ENCODE measurements at places on chromosomes 2 and 18.
A peak's percentile ranks its signal among the peaks of the same experiment; 100 is the strongest.

DNA sequence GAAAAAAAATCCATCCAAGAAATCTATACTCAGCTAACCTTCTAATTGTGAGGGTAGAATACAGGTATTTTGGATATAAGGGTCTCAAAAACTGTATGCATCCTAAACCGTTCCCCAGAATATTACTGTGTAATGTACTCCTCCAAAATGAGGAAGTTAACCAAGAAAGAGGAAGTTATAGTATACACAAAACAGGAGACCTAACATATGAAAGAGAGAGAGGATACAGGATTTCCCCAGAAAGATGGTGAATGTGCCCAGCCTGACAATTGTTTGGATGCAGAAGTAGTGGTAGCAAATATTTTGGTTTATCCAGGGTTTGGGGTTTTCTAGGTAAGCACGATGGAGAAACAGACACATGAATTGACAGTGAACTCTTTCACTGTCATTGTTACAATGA lies 50.6 kb downstream of the GALNT3 start:
- DNase-seq = no peak

DNA sequence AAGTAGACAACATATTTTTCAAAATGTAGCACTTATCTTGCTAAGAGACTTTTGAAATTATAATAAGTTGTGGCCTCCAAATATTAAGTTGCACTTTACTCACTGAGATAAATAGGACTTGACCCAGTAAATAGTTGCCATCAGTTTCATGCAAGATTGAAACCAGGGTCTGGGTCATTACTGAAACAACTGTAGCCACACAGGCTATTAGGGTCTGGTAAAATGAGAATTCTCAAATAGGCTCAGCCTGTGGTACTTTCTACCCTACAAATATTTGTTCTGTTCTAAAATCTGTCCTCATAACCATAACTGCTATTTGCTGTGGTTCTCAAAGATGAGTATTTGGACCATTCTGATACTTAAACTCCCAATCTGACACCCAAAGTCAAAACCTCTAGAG lies 115.4 kb upstream of the STK17B start:
- DNase-seq = no peak

GRCh38 chr2:174699993-174700766 lies 64.1 kb downstream of the CHRNA1 start:
- no peak for DNase-seq

DNA sequence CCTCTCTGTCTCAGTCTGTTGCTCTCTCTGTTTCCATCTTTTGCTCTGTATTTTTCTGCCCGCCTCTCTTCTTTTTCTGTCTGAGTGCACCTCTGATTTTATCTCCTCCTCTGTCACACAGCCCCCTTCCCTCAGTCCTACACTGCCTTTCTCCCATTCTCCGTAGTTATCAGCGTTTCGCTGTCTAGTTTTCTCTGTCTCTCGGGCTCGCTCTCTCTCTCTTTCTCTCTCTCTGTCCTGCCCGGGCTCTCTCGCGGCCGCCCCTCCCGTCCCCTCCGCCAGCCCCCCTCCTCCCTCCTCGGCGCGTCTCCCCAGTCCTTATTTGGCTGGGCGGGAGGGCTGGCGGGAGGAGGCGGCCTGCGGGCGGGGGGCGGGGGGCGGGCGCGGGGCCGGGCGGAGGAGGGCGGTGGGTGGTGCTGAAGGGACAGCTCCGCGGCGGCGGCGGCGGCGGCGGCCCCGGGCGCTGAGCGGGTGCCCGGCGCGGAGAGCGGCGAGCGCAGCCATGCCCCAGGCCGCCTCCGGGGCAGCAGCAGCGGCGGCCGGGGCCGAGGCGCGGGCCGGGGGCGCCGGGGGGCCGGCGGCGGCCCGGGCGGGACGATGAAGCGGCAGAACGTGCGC lies at the start of gene KCNK3:
TSS of gene KCNK3 (plus strand) at position 444 of the 618 bp plus-strand sequence. CDS start at position 598, 154 bp downstream.
- peak; percentile 81 for DNase-seq

- DNase-seq = no peak
Observed at GRCh38 chr2:19607400-19607799, 249.0 kb upstream of the OSR1 start.

DNA sequence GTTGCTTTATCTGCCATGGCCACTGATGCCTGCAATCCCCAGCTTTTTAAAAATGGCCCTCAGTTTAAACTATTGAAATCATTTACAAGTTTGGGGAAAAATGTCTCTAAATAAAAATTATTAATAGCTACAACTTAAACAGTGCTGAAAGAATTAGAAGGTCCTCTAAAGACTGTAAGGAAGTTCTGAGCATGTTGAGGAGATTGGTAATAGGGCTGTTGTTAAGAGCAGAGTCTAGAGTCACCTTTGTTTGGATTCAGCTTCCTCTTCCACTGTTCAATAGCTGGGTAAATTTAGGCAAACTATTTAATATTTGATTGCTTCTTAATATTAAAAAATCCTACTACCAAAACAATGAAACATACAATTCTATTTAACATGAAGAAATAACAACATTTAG lies 1127.1 kb upstream of the DDX18 start:
- no peak for DNase-seq

DNA sequence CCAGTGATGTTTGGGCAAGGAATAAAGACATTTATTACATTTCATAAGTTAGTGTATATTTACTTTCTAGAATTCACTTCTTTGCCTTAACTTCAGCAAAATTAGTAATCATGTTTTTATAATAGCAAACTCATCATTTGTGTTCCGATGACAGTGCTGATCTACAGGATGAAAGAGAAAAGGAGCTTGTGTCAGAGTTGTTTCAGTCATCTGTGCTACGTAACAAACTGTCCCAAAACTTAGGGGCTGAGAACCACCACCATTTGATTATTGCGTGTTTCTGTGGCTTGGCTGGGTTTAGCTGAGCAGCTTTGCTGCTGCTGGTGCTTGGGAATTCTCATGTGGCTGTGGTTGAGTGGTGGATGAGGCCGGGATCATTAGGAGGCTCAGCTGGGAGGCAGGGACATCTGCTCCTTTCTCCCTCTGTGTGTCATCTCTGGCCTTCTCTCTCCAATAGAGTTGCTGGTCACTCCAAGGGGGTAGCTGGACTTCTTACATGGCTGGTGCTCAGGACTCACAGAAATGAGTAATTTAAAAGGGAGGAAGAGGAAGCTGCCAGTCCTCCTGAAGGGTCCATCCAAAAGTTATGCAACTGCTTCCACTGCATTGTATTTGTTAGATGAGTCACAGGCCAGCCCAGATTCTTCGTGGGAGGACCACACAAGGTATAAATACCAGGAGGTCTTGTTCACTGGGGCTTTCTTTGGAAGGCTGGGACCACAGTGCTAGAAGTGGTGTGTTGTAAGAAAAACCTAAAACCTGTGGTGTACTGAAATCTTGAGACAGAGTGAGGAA lies 43.4 kb upstream of the HAAO start:
- no peak for DNase-seq

DNA sequence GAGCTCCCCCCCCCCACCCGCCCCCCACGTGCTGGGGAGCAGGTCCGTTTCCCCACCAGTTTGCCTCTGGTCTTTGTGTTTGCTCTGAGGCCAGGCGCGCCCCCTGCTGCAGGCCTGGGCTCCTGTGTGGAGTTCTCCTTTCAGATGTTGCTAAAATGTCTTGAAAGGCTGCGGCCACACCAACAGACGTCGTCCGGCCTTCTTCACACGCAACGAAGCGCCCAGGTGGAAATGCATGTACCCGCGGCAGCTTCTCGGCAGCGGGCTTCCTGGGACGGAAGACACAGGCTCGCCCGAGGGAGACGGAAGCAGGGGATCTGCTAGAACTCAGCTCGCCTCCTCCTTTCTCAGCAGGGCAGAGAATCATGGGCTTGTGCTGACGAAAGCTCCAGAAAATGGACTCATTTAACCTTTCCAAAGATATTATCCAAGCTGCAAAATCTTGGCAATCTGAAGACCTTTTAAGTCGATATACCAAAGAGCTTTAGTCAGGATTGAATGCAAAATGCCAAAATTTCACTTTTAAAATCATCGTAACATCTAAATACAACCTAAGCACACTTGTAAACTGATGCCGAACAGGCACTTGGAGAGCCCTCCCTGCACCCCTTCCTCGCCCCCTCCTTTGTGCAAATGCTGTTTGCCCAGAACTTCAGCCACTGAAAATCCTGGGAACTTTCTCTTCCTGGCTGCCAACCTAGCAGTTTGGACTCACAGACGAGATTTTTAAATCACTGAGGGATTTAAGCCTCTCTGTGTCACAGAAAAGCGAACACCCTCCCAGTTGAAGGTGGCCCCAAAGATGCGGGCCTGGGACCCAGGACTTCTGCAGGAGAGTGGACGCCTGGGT lies 125.5 kb upstream of the ZNF516 start:
- DNase-seq = no peak

- DNase-seq = no peak
Observed at GRCh38 chr2:111967018-111967417, 68.6 kb downstream of the MERTK start.

GRCh38 chr18:11249391-11249790 lies 100.0 kb upstream of the PIEZO2 start:
- no peak for DNase-seq

DNA sequence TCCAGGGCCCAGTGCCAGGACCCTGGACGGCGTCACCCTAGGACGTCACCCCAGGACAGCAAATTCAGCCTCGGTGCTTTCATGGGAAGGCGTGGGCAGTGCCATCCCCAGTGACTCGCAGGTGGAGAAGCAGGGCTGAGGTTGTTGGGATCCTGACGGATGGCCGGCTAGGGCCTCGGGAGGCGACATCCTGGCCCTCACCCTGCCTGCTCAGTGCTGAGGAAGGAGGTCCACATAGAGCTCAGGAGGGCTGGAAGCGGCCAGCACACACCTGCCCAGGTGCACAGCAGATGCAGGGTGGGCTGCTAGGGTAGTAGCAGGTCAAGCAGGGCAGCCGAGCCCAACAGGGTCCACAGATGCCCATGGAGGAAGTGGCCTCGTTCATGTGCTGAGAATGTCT lies 482.0 kb upstream of the SALL3 start:
- DNase-seq = no peak

DNA sequence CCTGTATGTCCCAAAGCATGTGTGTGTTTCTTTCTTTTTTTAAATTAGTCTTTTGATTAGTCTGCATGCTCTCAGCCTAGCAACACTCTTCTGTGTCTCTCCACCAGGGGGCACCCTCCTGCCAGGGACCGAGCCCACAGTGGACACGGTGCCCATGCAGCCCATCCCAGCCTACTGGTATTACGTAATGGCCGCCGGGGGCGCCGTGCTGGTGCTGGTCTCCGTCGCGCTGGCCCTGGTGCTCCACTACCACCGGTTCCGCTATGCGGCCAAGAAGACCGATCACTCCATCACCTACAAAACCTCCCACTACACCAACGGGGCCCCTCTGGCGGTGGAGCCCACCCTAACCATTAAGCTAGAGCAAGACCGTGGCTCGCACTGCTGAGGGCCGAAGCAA lies 93.8 kb downstream of the NRP2 start:
- no peak for DNase-seq

DNA sequence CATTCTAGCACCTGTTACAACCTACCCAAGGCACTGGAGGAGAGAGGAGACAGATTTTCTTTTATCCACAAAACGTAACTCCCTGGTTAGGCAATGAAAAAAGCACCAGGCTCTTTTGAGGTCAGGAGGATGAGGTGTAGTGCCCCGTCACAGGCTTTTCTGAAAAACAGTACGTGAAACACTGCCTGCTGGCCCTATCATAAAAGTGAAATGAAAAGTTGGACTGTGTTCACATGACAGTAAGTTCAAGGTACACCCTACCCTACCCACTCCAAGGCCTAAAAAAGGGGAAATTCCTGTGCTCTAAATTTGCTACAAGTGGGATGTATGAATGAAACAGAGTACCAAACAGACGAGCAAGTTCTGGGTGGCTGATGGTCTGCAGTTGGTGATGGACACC lies 17.6 kb downstream of the LGALSL start:
- DNase-seq = no peak

DNA sequence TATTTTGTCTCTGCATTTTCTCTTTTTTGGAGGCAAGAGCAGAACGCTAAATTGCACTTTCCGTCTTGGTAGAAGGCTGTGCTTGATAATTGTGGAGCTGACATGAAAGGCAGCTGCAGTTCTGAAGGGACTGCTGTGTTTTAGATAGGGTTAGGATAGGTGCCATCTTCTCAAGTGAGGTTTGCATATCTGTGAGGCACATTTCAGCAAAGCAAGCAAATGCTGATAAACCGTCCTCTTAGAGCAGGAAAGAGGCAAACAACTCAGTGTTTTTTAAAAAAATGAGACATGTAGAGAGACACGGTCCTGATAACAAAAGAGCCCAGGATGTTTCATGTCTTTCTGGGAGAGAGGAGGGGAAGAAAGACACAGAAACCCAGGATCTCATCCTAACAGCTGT lies 217.7 kb downstream of the SOCS6 start:
- DNase-seq = no peak

DNA sequence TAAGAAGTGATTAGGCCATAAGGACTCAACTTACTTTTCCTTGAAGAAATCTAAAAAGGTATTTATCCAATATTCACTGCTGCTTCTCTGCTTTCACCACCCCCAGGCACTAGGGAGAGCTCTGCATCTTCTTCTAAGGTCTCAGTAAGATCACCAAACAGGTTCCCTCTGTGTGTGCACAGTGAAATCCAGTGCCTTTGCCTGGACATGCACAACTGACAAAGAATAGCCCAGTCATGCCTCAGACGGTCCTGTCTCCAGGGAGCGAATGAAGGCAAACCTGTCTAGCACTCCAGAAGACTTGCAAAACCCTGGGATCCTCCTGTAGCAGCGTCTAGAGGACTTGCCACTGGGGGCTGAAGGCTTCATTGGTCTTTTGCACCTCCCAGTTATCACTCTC lies 344.5 kb upstream of the LRATD1 start:
- DNase-seq = no peak

- no peak for DNase-seq
Observed at GRCh38 chr18:64712035-64712434, 563.1 kb upstream of the LINC00305 start.

DNA sequence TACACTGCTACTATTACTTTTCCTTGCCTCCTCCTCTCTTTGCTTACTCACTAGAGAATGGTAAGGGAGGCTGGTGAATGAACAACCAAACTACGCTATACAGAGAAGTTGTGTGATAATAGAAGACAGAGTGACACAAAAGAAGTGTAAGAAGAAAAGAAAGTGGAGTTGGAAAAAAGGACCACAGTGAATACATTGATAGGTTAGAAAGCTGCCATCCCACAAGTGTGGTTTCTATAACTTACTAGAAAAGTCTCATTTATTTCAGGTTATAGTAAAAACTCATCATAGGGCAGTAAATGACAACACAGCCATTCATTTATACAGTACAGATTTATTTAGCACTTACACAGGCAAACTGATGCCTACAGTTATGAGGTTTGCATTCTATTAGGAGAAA lies 77.3 kb downstream of the TTC21B start:
- no peak for DNase-seq

- no peak for DNase-seq
Observed at GRCh38 chr2:27772804-27773203, 1.3 kb downstream of the MRPL33 start.

GRCh38 chr2:70959851-70960832 lies 18.3 kb upstream of the ANKRD53 start:
- DNase-seq = no peak

GRCh38 chr18:45365835-45366234 lies 249.4 kb upstream of the SLC14A2 start:
- no peak for DNase-seq

DNA sequence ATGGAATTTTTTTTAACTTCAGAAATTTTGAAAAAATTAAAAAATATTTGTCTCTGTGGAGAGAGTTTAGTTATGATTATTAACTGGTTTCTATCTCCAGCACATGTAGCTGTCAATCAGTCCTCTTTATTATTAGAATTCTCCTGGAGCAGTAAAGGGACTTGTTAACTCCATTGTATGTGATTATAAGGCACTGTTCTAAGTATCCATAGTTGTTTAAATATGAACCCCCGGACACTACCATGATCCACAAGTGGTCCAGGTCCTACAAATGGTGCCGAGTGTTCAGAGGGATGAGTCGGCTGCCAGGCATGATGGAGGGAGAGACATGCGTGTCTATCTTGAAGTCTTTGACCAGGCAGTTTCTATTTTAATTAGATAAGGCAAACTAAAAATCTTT lies 492 bp downstream of the CHRNA1 start:
- no peak for DNase-seq
